Keratinocyte (primary cell): ENCODE measurements at places on chromosomes 2 and 18.
A peak's percentile ranks its signal among the peaks of the same experiment; 100 is the strongest.

DNA sequence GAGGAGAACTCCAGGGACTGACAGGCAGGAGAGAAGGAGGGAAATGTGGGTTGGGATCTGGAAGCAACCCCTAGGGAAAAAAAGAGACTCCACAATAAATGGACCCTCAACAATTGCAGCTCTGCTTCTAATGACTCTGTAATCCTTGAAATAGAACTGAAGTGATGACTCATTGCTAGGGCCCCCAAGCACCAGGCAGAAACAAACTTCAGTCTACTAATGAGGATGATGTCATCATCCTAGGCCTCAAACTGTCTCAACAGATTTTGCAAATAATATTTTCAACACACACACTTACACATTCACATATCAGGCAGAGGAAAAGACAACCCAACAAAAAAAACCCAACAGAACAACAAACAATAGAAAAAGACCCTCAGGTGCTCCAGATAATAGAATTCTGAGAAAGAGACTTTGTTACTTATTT, 143.3 kb downstream of the HDAC4 start:
- DNase-seq: peak; percentile 25

DNA sequence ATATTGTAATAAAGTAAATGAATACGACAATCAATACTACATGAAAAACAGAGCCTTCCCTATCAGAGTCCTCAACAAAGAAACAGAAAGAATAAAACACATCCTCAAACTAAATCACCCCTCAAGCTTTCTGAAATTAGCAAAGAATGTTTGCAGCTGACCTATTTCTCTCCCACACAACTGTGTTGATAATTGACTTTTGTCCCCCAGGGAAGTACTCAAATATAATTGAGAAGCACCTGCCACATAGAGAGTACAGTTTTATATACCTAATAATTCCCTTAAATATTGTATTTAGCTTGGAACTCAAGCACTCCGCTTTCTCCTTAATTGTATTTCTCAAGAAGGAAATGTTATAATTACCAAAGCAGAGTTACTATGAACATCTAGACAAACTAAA, 12.6 kb downstream of the CACNB4 start:
- DNase-seq: no peak

- DNase-seq: no peak
Measured at GRCh38 chr18:61752973-61753372, 139.8 kb downstream of the RNF152 start.

DNA sequence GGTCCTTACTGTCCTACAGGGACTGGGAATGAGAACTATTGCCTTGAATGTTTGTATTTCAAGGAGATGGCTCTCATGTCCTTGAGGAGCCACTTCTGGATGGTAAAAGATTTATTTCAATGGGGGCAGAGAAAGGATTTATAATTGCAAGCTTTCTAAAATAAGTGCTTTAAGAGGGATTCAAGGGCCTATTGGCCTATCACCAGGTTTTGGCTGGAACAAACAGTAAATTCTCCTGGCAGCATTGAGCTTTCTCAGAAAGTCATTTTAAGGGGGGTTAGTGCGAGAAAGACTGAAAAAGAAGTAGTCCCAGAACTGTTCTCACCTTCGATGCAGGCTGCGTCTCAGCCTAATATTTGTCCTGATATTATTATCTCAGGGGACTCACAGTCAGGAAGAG, 29.8 kb downstream of the DPP10 start:
- no peak for DNase-seq

DNA sequence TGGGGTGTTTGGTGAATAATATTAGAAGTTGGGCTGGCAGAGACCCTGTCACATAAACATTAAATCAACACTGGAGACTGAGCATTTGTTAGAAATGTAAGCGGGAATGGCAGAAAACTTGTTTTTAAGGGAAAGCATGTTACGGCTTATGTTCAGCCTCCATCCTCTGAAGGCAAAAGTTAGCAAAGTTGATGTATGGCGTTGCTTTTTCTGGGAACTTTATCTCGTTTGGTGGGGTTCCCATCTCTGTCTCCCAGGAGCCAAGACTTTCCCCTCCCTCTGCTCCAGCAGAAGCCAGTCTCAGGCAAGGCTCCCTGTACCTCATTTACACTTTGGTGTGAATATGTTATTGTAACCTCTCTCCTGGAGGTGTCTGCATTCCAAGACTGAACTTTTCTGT, 105.1 kb downstream of the MSH2 start:
- no peak for DNase-seq

- peak; percentile 57 for DNase-seq
Measured at GRCh38 chr2:238285653-238286082, 2.7 kb downstream of the PER2 start.

GRCh38 chr2:67048314-67048713, 348.8 kb upstream of the ETAA1 start:
- DNase-seq: no peak

GRCh38 chr2:25042321-25043240, 705 bp downstream of the EFR3B start:
- DNase-seq: no peak

GRCh38 chr2:25280051-25280687, 61.6 kb downstream of the DNMT3A start:
- no peak for DNase-seq

DNA sequence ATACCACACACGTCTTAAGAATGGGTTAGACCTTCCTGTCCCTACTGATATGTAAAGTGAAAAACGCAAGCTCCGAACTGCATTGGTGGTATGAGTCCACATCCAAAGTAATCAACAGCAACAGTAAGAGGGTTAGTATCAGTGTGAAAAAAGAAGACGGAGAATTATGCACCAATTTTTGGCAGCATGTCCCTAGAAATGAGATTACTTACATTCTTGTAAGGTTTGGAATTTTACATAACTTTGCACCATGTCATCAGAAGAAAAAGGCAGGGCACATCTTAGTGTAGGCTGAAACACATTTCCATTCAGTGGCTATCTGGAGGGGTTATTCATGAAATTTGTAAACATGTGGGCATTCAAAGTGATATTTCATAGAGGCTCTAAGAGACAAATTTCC, 88.2 kb downstream of the LONRF2 start:
- no peak for DNase-seq
